ENCODE measurements at places on chromosomes 16 and 17. TPM values are rescaled to one million over a fixed set of nuclear protein-coding genes. Genes with fewer than 3 reads are reported as not detected.

DNA sequence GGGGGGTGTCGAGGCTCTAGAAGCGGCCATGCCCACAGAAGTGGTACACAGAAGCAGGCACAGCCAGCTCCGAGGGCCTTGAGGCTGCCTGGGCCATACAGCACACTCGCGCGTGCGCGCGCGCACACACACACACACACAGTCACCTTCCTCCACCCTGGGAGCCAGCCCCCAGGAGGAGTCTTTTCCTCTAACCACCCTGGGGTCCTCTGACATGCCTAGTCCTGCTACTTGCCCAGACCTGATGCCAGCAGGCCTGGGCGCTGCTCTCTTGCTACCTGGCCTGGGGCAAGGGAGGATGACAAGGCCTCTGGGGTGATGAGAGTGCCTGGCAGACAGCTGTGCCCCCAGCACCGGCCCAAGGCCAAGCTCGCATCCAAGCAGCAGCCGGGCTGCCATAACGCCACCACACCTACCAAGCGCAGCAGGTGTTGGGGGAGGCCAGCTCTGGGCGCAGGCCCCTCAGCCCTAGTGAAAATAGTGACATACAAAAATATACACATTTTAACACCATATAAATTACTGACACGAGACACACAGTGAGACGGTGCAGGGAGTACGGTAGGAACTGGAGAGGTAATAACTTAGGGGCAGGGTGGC is 41.1 kb downstream of the TSC2 start:
- DNase-seq = no peak

SPNS3 gene
- total RNA-seq = 1.4 TPM

DNA sequence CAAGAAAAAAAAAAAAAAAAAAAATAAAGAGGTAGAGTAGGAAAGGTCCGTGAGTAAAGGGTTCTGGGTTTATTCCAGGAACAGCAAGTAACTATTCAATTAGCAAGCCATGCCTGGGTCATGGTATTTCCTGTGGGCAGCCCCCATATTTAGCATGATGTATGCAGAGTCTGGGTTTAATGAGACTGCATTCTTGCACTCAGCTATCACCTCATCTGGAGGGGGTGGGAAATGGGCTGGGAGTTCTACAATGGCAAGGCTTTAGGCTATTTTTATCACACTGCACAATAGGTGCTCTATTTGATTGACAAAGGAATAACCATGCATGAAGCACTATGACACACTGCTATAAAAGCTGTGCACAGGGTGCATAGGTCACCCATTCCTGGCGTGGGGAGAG is 104.0 kb upstream of the CCL2 start:
- no peak for DNase-seq

GRCh38 chr16:9049241-9049640 is 42.2 kb upstream of the HAPSTR1 start:
- no peak for DNase-seq

GRCh38 chr16:4772351-4772750 is 5.4 kb upstream of the ZNF500 start:
- DNase-seq = no peak

DNA sequence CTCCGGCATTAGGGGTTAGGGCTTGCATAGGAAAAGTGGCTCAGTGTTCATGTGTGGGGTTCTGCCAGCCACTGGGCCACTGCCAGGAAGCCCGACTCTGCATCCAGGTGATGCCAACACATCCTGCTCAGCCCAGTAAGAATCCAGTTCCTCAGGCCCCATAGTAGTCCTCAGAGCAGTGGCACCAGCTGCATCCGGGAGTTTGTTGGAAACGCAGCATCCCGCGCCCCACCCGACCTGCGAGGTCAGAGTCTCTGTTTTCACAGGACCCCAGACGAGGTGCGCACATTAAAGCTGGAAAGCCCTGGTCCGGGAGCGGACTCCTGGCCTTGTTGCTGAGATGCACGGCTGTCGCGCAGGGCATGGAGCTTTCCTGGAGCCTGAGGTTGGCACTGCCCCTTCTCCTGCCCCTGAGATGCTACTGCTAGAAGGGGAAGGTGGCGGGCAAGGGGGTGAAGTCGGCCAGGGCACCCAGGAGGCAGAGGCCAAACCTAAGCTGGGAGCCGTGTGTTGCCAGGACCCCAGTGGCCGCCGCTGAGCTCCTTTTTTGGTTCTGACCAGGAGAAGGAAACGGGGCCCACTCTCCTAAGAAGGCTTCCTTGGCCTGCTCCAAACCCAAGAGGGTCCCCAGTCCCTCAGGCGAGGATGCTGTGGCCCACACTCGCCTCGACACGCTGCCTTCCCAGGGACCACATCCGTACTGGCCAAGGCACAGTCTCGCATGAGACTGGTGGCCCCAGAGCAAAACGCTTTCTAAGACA is 44.4 kb downstream of the NOS2 start:
- no peak for DNase-seq
